ENCODE measurements at places on chromosomes 13 and 19.

DNA sequence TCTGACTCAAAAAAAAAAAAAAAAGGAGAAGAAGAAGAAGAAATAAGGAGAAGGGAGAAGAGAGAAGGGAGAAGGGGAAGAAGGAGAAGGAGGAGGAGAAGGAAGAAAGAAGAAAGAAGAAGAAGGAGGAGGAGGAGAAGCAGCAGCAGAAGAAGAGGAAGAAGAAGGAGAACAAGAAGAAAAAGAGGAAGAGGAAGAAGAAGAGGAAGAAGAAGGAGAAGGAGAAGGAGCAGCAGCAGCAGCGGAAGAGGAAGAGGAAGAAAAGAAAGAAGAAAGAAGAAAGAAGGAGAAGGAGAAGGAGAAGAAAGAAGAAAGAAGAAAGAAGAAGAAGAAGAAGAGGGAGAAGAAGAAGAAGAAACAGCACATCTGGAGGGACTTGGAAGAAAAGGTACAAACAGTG, 4.1 kb upstream of the CNN1 start:
- DNase-seq, result no peak

- no peak for DNase-seq
Observed at GRCh38 chr19:56668676-56669075, 2.9 kb downstream of the ZNF835 start.

- DNase-seq, result peak; percentile 6
Observed at GRCh38 chr19:50803633-50804419, 13.6 kb downstream of the ACP4 start.

DNA sequence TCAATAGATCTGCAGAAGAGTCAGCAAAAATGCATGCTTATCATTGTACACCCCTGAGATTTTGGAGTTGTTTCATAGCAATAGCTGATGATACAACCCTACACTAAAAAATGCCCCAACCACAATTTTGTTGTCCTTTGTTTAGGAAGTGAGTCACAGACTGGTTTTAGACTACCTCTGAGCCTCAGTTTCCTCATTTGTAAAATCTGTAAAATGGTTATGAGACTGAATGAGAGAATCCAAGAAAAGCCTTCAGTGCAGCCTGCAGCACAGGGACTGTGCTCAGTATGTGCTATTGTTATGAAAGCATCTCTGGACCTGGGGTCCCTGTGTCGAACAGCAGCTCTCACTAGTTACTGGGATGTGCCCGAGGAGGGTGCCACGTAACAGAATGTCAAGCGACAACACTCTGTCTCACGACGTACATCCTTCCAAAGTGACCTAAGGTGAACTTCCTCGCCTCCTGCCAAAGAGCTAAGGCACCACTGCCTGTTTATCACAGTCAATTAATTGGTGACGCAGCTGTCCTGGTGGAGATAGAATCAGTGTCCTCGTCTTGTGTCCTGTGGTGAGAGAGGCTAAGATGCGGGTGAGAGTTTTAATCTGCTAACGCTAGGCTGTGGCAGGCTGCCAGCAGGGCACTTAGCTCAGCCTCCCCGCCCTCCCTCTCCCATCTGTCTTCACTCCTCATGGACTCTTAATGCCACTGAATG, 18.1 kb downstream of the DHRS12 start:
- peak; percentile 82 for DNase-seq

DNA sequence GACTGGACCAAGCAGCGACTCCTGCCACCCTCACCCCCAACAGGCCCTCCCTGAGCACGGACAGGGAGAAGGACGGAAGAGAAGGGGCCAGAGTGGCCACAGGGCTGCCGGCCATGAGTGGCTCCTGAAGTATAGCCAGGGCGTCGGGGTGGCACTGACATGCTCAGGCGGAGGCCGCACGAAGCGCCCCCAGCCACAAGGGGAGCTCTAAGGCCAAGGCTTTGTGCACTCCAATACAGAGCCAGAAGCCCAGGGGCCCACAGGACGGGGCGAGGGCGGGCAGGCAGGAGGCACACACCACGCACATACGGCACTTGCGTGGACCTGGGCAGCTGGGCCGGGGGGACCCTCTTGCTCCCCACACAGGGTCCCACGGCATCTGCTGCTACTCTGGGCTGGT, 52.0 kb downstream of the KLF2 start:
- no peak for DNase-seq

DNA sequence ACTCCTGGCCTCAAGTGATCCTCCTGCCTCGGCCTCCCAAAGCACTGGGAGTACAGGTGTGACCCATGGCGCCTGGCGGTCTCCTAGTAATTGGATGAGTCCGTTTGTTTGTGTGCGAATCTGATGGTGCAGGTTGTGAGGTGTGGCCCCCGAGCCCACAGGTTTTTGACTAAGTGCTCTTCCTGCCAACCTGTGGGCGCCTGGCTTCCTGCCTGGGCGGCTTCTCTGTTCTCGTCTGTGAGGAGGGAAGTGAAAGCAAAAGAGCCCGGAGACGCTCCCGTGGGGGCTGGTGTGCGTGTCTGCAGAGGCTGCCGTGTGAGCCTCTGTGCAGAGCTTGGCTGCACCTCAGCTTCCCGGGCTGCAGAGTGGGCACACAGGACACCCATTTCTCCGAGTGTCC, 10.0 kb downstream of the ARHGAP45 start:
- no peak for DNase-seq

All from hematopoietic multipotent progenitor cell treated with erythropoietin and hydrocortisone succinate and interleukin-3 and kit ligand, for 17 days (in vitro differentiated cells).